AG04449 (cell line): ENCODE measurements at places on chromosomes 1 and 21.

GRCh38 chr1:58528518-58528917 is 18.0 kb downstream of the OMA1 start:
- DNase-seq, result no peak

DNA sequence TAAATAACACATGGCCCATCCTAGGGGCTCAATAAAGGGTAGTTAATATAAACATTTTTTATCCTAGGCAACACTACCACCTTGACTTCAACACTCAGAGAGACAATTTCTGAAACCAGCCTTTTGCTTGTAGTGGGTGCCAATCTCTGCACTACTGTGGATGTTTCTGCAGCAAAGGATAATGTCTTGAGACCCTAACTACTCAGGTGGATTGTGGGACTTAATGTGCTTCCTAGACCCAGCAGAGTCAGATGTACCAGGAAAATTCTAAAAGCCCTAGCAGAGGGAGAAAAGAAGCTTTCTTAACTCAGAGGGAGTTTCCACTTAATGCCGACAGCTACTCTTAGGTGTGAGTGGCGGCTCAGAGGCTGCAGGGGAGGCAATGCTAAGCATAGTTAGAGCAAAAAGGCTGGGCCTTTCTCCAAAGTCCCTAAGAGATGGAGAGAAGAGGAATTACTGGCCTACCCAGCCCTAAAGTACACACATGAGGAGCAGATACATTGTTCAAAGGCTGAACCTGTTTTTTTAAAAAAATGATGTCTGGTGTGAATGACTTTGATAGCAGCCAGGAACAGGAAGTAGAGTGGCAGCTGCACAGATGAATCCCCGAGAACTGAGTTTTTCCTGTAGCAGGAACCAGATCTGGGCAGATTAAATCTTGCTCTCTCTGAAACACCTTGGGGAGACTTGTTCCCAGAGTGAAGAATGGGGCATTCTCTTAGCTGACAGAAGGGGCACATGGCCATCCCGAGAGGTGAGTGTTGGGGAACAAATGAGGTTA is 33.5 kb upstream of the ABCD3 start:
- DNase-seq, result no peak

DNA sequence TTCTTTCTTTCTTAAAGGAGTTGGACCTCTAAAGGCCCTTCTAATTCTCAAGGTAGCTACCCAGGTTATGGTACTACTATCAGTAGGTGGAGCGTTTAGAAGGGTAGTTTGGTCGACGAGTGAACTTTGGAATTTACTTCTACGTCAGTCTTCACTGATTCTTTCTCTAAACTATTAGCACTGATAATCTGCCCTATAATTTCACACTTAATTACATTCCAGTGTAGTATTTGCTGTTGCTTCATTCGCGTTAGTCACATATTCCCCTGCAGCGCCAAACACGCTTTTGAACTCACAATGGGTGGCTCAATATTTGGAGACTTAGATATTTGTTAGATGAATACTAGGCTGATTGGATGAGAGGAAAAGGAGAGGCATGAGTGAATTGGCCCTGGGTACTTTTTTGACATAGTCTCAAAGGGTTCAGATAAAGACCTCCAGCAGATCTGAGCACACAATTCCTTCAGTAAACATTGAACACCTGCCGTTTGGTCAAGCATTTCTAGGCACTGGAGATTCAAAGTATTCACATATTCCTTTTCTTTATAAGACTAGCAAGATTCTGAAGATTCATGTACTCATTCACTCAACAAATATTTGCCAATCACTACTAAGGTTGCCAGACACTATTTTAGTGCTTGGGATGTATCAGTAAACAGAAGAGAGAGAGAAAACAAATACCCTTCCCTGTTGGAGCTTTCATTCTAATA is 929 bp upstream of the FOXJ3 start:
- DNase-seq, result no peak

DNA sequence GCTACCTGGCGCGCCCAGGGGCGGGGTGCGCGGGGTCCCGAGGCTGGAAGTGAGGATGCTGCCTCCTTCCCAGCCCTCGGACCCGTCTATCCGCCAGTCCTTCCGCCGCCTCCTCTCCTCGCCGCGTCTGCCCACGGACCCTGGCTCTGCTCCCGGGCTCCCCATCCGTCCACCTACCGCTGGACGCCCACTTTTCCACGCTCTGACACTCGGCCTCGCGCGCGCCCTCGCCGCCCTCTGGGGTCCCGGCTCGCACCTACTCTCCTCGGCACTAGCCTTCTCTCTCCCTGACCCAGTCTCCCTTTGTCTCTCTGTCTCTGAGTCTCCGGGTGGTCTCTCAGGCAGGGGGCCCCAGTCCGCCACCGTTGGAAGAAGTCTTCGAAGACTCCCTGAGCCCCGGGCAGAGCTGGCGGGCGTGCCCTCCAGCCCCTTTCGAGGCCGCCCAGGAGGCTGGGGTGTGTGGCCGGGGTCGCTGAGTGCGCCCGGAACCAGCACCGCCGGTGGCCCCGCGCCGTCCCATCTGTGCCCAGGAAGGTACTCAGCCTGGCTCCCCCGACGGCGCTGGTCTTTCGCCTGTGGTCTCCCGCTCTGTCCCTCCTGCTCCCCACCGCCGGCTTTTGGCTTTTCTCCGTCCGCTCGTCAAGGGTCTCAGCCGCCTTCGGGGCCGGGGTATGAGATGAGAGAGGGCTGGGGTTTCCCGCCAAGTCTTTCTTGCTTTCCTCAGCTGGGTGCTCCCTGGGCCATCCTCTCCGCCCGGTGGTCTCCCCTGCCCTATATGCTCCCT is 610 bp downstream of the DRAXIN start:
- no peak for DNase-seq

DNA sequence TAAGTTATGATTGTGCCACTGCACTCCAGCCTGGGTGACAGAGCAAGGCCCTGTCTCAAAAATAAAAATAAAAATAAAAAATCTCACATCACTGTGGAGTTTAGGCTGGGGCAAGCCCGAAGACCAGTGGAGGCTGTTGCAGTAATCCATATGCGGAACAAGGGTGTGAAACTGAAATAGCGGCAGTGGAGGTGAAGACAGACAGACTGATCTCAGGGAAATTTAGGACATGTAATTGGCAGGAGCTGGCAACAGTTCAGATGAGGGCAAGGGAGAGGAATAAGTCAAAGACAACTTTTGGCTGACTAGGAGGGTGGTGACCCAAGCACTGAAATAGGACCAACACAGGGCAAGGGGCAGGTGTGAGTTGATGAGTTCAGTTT is 8.4 kb downstream of the ARMH1 start:
- DNase-seq, result no peak
